ENCODE measurements at places on chromosomes 3 and 15.

DNA sequence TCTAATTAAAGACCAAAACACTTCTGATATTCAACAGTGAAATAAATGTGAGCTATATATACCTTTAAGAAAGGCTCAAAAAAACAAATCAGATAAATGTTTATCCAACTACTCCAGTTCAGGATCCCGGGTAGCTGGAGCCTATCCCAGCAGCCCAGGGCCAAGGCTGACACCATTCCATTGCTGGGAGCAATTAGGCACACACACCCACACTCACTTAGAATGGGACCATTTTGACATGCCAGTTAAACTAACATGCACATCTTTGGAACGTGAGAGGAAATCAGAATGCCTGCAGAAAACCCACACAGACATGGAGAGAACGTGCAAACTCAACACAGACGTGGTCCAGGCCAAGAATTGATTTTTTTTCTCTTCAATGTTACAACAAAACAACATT is 30.0 kb upstream of the PLSCR4 start:
- DNase-seq: no peak

DNA sequence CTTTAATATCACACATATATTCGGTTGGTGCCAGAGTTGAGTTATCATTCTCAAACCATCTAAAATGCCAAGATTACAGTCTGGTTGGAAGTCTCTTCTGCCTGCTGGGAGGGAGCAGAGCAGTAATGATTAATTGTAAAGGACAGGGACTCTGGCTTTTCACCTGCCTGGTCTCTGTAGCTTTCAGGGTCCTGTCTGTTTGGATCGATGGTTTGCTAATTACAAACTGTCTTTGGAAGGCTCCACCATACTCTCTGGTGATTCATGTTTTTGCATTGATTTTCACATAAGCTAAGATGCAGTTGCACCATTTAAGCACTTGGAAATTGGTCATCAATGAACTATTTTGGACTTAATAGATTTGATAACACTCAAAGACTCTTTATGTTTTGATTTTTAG is 350.4 kb upstream of the SATB1 start:
- no peak for DNase-seq

DNA sequence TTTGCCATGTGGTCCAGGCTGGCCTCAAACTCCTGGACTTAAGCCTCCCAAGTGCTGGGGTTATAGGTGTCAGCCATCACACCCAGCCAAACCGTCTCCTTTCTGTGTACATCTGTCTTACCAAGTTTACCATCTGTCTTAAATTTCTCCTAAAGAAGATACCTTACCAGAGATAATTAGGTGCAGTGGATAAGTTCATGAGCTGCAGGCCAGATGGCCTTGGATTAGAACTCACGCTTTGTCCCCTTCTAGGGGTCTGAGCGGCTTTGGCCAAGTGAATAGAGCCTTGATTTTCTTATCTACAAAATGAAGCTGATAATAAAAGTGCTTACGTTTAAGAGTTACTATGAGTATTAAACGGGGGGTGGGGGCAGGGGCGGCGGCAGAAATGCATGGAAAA is 103.9 kb downstream of the SUCLG2 start:
- DNase-seq: no peak

DNA sequence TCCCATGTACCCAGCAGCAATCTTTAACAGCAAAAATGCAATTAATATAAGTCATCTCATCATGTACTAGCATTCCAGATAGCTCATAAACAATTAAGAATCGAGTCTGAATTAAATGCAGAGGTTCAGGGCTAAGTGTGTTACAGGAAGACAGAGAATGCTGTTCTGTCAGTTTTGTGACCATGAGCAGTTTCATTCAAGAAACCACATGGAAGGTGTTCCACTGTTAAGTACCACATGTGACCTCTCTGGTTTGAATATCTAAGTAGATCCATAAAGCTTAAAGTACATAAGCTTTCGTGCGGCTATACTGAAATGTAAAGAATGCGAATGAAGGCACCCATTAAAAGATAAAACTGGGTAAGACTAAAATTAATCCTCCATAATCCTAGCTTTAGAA is 272.3 kb downstream of the IL5RA start:
- no peak for DNase-seq

- DNase-seq: no peak
These were observed 15.8 kb downstream of the CYP11A1 start for GRCh38 chr15:74351670-74352069.

DNA sequence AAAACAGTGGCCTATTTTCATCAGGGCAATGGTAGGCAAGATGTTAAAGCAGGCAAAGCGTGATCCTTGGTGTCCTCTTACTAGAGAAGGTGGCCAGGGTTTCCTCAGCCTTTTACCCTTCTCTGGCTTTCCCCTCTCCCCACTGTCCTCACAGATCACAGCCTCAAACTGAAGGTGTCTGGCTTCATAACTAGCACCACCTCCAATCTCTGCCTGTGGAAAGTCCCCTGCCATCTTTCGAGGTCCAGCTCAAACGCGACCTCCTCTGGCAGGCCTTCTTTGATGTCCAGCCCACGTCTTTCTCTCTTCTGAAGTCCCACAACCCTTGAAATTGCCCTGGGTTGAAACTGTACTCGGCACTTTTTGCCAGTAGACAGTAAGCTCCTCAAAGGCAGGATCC is 35.9 kb downstream of the CYP19A1 start:
- DNase-seq: no peak

DNA sequence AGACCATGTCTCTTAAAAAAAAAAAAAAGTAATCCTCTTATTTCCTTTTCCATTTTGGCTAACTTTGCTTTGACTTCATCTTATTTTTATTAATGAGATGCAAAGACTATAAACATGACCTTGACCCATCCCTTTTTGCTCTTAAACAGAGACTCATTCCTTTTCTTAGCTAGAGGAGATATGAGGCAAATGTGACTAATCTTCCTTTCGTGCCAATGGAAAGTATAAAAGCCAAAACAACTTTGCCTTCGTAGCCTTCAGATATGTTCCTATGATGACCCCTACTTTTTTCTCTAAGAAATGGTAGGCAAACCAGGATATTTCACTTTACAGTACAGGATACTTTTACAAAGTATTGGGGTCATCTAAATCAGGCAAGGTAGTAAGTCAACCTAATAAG is 36.9 kb upstream of the GOLGB1 start:
- DNase-seq: no peak

DNA sequence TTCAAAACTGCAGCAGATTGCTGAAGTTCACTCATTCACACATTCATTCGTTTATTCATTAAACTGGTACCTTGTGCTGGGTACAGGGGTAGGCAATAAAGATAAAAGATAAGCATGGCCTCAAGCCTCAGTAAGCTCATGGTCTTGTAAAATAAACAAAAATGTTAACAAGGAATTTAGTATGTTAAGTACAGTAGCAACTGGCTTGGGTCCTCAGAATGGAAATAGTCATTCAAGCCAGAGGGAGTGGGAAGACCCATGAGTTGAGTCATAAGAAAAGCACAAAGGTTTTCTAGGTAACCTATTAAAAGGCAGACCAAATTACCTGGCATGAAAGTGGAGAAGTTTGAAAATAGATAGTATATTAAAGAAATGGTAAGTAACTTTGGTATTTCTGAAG is 163.3 kb downstream of the CDIN1 start:
- DNase-seq: no peak

DNA sequence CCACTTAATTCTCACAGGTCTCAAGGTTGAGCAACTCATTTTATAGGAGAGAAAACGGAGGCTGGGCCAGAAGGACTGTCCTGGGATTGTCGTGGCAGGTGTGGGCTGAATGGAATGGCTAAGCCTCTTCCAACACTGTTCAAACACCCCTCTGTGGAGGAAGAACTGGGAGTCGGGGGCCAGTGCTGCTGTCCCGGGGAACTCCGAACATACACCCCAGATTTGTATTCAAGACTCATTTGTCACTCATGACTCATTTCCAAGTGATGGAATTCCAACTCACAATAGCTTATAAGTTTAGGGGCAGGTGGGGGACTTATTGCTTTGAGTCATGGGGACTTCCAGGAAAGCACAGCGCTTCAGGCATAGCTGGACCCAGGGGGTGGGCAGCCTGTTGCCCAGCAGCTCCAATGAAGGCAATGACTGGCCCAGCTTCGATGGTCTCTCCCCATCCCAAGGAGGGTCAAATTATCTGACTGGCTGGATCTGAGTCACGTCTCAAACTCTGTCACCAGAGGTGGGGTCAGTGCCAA is 72.5 kb downstream of the TM2D3 start:
- no peak for DNase-seq

DNA sequence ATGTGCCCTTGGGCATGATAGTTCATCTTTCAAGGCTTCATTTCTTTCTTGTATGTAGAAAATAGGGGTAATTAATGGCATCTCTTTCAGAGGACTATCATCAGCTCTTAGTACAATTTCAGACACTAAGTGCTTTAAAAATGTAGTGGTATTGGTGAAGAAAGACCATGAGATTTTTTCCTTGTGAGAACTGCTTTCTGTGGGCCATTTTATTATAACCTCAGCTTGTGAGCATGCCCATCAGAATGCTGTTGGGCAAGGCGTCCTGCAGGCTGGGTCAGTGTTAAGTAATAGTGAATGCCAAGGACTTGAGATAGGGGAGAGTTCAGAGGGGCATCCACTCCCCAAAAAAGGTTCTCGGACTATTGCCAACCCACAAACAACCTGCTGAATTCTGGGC is 187.9 kb downstream of the GHSR start:
- no peak for DNase-seq

GRCh38 chr15:42363942-42364341 is 4.6 kb downstream of the CAPN3 start:
- no peak for DNase-seq

- no peak for DNase-seq
These were observed 449.9 kb downstream of the PDCD6IP start for GRCh38 chr3:34248352-34248751.

- no peak for DNase-seq
These were observed 141.7 kb upstream of the LRIG1 start for GRCh38 chr3:66642484-66642883.

DNA sequence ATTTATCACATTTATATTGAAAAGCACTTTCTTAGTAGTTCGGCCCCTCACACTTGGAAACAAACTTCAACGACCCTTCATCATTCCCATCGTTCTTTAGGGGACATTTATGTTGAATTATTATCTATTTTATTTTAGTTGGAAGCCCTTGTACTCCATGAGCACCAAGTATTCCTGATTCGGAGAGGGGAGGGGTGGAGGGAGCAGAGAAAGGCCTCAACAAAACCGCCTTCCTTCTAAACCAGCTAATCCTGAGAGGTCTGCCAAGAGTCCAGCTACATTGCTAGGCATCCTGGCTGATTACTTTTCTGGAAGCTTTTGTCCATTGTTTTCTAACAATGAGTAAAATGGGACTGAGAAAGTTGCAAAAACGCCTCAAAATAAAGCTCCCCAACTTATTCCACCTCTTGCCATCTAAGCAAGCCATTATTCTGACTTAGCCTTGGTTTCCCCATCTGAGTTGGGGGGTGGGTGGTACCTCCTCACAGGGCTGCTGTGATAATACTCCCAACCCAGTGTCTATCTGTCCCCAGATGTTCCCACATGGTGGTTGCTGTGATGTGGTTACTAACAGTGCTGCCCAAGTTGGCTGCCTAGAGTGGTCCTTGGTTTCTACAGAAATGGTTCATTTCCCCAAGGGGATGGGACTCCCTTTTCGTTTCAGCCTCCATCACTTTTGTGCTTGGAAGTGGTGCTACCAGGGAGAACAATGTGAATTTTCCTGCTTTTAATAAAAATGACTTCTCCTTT is 1.2 kb upstream of the TMEM158 start:
- no peak for DNase-seq

GRCh38 chr15:71526060-71526820 is 284.1 kb upstream of the NR2E3 start:
- no peak for DNase-seq

- no peak for DNase-seq
These were observed 664 bp upstream of the NR2C2 start for GRCh38 chr3:14946739-14947099.

DNA sequence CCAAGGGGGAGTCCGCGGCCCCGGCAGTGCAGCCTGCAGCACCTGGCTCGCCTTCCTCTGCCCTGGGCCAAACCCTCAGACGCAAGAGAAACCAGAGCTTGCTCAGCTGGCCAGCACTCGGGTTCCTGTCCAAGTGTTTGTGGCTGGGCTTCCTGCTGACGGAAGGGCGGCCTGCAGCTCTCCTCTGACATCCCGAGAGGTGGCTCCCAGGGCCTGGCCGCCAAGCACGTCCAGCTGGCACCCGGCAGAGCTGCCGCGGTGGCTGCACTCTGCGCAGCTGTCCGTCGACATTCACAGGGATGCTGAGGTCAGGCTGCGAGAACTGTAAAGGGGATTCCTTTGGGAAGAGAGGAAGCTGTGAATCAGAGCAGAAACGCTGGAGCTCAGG is 85.6 kb downstream of the CPN2 start:
- DNase-seq: no peak

DNA sequence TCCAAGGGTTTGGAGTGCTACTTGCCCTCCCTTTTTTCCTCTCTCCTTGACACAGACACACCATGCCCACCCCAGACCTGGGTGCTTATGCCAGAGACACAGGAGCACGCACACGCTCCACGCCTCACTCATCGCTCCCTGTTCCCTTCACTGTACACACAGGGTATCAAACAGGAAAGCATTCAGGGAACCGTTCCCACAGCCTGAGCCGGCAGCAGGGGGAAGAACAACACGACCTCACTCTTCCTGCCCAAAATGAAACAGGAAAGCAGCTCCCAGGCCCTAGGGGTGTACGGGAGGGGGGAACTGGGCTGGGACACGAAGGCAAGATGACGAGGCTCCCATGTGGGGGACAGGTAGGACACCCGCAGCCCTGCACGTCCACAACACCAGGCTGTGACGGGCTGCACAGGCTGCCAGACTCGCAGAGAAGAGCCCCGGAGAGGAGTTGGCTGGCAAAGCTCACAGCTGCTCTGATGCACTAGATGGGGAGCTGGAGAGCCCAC is 11.2 kb downstream of the DLL4 start:
- no peak for DNase-seq

GRCh38 chr15:58923696-58924300 is 9.7 kb downstream of the SLTM start:
- no peak for DNase-seq

DNA sequence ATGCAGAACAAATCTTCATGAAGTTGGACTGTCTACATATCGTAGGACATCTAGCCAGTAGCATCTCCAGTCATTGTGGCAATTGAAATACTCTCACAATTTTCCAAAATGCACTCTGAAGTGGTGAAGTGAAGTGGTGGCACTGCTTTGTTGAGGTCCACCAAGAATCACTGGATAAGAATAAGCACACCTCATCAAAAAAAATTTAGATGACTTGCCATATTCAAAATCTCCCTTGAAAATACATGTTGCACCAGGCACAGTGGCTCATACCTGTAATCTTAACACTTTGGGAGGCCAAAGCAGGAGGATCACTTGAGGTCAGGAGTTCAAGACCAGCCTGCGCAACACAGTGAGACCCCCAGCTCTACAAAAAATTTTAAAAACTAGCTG is 12.9 kb downstream of the HACD2 start:
- no peak for DNase-seq

GRCh38 chr3:36943601-36944000 is 1.3 kb downstream of the TRANK1 start:
- no peak for DNase-seq

GRCh38 chr3:126103121-126104027 is 19.4 kb upstream of the SLC41A3 start:
- DNase-seq: no peak
